Cardiac muscle cell (in vitro differentiated cells and primary cell): ENCODE measurements at places on chromosomes 1 and 21. TPM values are rescaled to one million over a fixed set of nuclear protein-coding genes. Genes with fewer than 3 reads are reported as not detected.
A peak's percentile ranks its signal among the peaks of the same experiment; 100 is the strongest.

DNA sequence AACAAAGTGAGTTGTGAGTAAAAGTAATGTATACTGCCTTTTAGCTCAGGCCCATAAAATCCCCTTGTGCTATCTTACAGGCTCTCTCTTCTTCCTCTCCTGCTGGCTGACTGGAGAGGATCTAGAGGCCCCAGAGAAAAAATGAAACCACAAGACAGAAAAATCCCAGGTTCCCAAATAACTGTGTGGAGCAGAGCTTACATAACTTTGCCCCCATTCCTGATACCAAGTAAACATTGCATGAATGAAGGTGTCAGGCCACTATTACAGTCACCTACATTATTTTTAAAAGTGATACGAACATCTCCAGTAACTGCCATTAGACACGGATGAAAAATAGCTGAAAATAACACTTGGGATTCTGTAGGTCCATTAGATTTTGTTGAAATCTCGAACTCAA is 386.0 kb upstream of the NR5A2 start:
- DNase-seq: no peak

The PGBD5 gene
- 0.32 and 1.2 TPM in 2 replicates for total RNA-seq

The VCAM1 gene
- total RNA-seq: 483 and 718 TPM in 2 replicates

- no peak for DNase-seq
Measured at GRCh38 chr1:60558236-60558635, 484.7 kb upstream of the C1orf87 start.

The DRAXIN gene
- total RNA-seq: 0.25 and 0.36 TPM in 2 replicates

The SLAMF7 gene
- total RNA-seq: not detected in 2 replicates

- peak; percentile 59 for DNase-seq
Measured at GRCh38 chr1:204889681-204890383, 19.2 kb downstream of the NFASC start.

DNA sequence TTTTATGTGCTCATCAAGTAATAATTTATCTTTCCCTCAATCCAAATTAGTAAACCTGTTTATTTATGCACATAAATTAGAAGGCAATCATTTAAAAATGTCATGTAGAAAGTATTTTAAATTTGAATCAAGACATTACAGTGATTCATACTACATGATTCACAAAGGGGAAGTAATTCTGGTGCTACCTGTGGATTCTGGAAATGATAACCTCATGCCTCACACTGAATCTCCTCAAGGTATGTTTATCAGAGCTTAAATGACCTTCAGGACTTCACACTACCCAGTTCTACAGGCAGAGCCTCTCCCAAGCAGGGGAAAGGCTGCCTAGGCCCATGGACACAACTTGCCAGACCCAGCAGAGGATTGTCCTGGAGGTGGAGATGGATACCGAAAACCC is 25.2 kb upstream of the TDRD10 start:
- no peak for DNase-seq

DNA sequence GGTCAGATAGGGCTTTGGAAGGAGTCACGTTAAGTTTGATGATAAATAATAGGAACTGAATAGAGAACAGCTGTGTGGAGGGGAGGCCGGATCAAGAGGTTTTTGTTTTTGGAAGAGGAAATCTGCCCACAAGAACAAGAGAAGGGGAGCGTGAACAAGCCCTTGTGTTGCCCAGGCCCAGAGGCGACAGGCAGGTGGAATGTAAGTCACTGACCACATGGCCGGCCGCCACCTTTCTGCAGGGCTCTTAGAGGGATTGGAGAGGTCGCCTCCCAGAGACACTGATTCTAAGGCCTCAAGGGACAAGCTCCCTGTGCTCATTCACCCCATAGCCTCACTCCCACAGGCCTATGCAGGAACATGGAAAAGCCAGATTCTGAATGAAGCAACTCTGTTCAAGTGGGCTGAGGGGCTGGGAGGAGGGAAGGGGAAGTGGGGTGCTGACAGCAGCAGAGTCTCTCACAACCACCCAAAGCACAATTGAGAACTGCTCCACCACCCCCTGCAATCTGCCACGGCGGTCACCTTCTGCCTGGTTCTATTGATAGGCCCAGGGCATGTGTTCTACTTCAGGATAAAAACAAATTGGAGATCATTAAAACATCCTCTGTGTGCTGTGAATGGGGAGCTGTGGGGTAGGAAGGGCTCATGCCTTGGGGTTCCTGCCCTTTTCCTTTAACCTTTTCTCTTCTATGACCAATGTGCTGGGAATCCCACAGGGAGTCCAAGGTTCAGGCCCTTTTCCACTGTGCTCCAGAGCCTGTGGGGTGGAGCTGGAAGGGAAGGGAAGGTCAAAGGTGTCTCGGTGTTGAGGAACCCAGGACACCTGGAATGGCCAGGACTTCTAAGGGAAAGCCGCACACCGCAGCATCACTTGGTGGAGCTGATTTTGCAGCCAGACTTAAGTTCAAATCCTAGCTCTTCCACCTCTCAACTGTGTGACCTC is 63.3 kb upstream of the PARP1 start:
- no peak for DNase-seq

DNA sequence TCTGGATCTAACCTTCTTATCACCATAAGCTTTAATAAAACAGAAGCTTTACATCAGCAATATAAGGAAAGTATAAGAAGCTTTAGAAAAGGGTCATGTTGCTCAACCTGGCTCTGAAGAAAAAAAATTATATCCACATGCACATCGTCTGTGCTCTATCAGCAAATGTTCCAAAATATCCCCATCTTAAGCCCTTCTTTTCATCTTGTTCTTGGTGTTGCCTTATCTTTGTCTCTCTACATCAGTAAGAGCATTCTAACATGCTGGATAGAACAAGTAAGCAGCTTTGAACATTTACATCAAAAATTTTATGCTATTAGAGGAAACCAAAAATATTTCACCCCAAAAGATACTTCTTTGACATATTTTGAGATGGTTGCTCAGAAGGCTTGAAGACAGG is 157.8 kb upstream of the SNX7 start:
- DNase-seq: no peak

GRCh38 chr1:193846876-193847604 is 660.6 kb upstream of the B3GALT2 start:
- DNase-seq: no peak

DNA sequence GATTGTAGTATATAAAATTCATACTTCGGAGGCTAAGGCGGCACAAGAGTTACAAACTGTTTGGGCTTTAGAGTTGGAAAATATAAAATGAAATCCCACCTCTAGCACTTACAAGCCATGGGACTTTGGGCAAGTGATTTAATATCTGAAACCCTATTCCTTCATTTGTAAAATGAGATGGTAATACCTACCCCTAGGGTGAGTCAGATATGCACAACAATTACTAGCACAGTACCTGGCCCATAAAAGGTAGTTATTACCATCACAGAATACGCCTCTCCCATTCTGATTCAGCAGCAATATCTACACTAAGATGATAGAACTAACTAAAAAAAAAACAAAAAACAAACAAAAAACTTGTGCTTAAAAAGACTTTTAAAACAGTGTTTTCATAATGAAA is 3.5 kb downstream of the KLHL12 start:
- DNase-seq: no peak

DNA sequence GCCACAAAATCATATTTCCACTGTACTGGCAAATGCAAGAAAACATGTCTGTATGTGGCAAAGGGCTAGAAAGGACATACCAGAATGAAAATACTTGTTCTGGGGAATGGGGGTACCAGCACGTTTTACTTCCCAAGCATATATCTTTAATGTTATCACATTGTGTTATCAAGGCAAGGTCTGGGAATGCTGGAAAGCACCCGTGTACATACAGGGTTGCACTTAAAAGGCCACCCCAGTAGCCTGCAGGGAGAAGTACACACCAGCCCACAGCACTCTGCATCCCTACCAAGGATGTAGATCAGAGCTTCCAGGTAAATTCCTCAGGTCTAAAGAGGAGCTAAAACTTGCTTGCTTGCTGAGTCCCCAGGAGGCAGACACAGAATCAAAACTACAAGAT is 381.8 kb downstream of the RRAGC start:
- no peak for DNase-seq

DNA sequence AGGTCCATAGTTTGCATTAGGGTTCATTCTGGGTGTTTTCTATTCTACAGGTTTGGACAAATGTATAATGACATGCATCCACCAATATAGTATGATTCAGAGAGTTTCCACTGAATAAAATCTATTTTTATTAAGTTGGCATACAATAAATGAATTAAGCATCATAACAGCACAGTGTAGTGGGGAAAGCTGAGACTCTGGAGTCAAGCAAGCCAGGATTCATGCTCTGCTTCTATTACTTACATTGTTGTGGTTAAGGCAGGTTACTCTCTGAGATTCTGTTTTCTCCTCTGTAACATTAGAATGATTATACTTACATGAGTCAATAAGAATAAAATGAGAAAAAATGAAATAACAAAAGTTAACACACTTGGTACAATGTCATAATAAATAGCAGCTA is 131.3 kb downstream of the SLC30A10 start:
- no peak for DNase-seq

DNA sequence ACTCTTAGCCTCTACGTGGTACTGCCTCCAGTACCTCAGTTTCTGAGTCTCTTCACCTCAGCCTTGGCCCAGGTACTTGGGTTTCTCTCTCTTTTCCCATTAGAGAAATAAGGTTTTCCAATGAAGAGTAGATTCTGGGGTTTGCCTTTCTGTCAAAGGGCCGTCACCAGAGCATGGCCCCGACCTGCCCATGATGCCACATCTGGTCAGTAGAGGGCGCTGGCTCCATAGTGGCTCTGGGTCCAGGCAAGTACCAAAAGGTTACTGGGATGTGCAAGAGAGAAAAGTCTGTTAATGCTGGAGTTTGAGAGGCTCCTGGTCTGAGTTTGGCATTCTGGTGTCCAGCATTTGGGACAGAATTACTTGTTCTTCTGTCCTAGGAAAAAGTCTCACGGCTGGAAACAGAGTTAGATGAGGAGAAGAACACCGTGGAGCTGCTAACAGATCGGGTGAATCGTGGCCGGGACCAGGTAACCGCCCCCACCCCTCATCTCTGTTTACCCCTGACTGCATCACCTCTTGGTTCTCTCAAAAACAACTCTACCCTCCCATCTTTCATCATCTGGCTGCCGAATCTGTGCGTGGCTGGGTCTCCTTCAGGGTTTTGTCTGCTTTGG is 5.3 kb upstream of the TUFT1 start:
- DNase-seq: peak; percentile 79

GRCh38 chr1:233114860-233115259 is 164.4 kb downstream of the NTPCR start:
- no peak for DNase-seq

GRCh38 chr1:3410142-3410925 is 44.1 kb upstream of the ARHGEF16 start:
- DNase-seq: peak; percentile 57

- no peak for DNase-seq
Measured at GRCh38 chr1:47514229-47514628, 76.4 kb downstream of the FOXD2 start.

GRCh38 chr1:10778640-10779039 is 17.8 kb downstream of the CASZ1 start:
- DNase-seq: no peak

DNA sequence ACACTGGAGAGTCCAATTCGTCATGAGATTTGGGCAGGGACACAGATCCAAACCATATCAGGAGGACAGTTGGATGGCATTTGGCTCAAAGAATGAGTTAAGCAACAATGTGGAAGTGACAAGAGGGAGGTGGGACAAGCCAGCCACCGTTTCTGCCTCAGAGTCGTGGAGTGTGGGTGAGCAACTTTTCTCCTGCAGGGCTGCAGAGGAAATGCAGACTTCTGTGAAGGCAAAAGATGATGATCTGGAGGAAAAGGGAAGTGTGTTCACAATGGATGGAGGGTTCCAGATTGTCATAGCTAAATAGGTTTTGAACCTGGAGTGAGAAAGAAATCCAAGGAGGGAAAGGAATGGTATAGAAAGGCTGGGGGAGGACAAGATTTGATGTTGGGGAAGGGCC is 16.4 kb upstream of the KANK4 start:
- DNase-seq: no peak

DNA sequence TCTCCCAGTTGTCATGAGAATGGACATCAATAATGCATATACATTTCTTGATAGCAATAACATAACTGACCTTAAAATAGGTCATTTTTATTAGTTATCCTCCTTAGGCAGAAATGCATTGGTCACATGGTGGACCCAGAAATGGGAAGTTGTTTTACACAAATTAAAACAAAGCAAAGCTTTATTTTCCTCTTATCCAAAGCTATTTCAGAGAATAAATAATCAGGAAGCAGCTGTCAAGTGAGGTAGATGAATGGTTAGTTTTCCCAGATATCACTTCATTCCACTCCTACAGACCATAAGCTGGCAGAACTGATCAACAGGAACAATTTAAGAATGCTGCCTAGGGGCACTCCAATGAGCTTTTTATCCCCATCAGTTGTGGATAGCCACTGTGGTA is 16.0 kb upstream of the OLIG1 start:
- no peak for DNase-seq

DNA sequence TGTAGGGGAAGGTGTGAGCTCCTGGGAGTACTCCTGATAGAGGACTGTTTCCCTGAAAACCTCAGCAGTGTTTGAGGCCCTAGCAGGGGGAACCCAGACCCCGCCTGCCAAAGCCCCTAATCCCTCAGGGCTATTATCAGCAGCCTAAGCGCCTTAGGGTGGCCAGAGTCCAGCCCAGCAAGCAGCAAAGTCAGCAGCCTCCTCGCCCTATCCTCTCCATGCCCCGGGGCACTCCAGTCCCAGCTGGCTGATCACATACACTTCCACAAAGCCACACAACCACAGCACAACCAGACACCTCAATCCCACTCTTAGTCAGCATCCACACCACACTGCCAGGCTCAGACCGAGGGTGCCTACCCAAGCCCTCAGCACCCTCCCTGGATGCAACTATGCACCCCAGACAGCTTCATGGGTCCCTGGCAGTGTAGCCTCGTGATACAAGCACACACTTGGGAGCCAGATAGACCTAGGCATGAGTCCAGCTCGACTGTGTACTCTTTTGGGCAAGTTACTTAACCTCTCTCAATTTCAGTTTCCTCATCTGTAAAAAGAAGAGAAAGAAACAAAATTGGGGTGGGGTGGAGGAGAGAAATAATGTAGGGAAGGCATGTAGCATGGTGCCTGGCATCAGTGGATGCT is 7.1 kb downstream of the IGSF9 start:
- no peak for DNase-seq

The PCSK9 gene
- 1.3 TPM in 2 replicates for total RNA-seq

DNA sequence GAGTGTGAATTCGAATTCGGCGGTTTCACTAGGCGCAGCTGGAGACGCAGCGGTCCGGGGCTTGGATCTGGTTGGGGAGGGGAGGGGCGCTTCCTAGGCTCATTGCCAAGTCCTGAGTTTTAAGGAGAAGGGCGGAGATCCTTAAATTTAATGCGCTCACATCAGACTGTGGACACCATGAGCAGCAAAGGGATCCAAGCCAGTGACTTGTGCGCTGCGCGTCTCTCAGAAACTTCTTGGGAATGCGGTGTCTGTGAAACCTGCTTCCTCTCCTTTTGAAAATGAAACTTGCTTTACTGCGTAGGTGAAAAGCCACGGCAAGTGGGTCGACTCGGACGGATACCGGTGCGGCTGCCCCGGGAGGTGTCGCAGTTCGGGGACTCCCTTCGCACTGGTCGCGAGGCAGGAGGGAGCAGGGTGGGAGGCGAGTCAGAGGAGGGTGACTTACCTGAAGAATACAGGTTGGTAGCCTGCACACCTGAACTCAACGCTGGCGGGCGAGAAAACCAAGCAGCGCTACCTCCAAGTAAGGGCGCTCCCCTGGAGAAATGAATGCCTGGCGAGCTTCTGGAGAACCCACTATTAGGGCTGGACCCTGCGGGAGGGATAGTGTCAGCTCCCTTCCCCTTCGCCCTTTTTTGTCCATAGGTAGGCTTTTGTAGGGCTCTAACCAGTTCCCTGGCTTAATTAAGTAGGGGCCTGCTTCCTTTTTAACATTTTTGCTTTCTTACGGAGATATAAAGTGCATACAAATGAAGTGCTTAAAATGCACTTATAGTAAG is 992 bp downstream of the TENT5C start:
- peak; percentile 56 for DNase-seq

- DNase-seq: peak; percentile 74
Measured at GRCh38 chr1:215599418-215600074, 32.4 kb downstream of the KCTD3 start.
